ENCODE measurements at places on chromosomes 2 and 18.
A peak's percentile ranks its signal among the peaks of the same experiment; 100 is the strongest.

DNA sequence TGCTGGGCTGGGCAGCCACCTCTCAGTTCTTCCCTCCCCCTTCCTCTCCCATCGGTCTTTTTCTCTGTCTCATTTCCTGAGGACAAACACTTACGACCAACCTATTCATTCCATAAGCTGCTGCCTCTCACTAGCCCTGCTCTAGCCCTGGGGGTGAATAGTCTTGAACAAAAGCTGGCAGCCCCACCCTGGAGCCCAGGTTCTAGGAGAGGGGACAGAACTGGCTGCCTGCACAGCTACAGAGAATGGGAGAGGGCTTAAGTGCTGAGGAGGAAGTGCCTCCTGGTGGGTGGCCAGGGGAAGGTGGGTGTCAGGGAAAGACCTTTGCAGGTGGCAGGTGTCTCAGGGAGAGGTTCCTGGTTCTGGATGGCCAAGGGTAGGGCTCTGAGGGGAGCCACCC lies 22.8 kb downstream of the ANO7 start:
- no peak for DNase-seq

DNA sequence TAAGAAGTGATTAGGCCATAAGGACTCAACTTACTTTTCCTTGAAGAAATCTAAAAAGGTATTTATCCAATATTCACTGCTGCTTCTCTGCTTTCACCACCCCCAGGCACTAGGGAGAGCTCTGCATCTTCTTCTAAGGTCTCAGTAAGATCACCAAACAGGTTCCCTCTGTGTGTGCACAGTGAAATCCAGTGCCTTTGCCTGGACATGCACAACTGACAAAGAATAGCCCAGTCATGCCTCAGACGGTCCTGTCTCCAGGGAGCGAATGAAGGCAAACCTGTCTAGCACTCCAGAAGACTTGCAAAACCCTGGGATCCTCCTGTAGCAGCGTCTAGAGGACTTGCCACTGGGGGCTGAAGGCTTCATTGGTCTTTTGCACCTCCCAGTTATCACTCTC lies 344.5 kb upstream of the LRATD1 start:
- no peak for DNase-seq

GRCh38 chr2:177020524-177021119 lies 192.0 kb upstream of the HNRNPA3 start:
- no peak for DNase-seq

GRCh38 chr2:172919732-172920131 lies 155.9 kb upstream of the MAP3K20 start:
- no peak for DNase-seq

- no peak for DNase-seq
Observed at GRCh38 chr2:42207826-42208225, 38.7 kb downstream of the EML4 start.

DNA sequence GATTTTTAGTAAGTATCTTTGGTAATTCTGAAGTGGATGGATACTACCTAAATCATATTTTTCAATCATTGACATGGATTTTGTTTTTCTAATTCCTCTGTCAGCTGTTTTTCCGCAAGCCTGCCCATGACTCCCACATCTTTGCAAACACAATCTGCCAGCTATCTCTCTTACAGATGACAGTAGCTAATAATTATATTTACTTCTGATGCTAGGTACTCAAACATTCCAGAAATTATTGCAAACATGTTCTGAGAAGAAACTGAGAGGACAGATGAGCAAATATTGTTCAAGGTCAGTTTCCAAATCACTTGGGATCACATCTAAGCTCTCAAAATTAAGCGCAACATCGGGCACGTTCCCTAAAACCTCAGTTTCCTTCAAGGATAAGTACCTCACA lies 270.0 kb upstream of the CDH19 start:
- no peak for DNase-seq

- DNase-seq = peak; percentile 4
Observed at GRCh38 chr2:21836261-21836660, 712.5 kb downstream of the TDRD15 start.

DNA sequence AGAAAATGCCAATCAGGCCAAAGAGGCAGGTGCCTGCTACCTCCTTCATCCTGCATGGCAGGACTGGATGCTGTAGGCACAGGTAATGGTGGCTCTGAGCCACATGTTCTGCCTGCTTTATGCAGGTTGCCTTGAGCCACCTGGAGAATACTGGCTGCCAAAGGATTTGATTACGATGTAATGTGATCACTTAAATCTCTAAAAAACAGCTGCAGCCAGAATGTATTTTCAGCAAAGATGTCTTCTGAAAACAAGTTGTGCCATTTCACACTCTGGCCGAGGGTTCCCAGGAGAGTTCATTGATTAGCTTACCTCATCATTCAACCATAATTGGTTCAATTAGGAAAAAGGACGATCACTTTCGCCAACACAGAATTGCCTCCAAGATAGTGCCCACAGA lies 17.9 kb upstream of the MSGN1 start:
- DNase-seq = no peak

DNA sequence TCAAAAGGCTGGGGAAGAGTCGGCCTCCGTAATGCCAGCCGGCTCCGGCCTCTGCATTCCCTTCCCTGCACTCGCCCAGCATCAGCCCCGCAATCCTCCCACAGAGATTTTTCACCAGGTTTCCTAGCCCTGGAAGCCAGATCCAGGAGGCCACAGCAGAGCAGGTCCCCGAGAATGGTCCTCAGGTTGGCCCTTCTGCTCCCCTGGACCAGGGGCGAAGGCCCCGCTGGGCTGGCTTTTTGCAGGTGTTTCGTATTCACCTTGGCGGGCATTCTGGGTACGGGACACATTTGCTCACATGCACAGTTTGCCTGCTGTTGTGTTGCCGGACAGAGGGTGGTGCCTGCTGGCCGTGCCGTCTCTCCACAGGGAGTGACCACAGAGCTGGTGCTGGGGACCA lies 309.5 kb downstream of the NDUFA10 start:
- DNase-seq = no peak

Measured in cardiac fibroblast (primary cell).